ENCODE measurements at places on chromosomes 6 and 20. TPM values are rescaled to one million over a fixed set of nuclear protein-coding genes. Genes with fewer than 3 reads are reported as not detected.

- DNase-seq: no peak
Observed at GRCh38 chr6:35078896-35079295, 62.2 kb downstream of the TCP11 start.

DNA sequence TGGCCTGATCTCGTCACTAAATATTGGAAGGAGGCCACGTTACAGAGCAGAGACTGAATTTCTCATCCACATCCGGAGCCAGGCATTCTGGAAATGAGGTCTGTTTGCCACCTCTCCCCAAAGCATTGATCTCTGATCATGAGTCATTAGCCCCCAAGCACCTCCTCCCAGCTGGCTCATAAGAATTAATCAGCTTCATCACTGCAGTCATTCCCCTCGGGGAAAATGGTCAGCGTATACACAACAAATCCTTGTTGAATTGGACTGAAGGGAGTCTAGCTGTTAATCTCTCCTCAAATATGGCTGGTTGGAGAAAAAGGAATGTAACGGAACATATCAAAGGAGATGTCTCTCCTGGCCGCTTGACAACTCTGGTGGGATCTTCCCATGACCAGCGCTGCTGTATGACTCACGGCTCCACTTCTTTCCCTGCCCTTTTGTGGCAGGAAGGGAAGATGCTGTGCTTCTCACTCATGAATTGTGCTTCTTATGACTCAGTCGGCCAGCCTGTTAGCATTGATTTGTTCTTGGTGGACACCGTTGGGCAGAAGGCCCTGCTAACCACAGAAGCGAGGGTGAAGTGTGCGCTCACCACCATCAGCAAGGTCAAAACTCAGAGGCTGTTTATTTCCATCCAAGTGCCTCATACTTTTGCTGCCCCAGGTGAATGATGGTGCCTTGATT lies 76.7 kb downstream of the RNF182 start:
- no peak for DNase-seq

DNA sequence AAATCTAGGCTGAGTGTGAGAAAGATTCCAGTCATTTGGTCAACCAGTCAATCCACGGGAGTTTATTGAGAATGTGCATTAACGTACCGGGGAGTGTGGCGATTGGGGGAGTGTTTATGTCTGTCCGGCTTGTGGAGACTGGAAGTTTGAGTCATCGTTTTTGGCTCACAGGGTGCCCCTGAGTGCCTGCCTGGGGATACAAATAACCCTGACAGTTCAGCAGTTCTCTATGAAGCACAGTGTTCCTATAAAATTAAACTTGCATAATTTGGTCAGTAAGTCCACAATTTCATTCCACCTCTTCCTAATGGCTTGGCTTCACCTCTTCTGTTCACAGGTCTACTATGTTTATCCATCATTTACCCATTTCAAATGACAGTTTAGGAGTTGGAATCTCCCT lies 72.6 kb upstream of the PLEKHG1 start:
- DNase-seq: no peak

DNA sequence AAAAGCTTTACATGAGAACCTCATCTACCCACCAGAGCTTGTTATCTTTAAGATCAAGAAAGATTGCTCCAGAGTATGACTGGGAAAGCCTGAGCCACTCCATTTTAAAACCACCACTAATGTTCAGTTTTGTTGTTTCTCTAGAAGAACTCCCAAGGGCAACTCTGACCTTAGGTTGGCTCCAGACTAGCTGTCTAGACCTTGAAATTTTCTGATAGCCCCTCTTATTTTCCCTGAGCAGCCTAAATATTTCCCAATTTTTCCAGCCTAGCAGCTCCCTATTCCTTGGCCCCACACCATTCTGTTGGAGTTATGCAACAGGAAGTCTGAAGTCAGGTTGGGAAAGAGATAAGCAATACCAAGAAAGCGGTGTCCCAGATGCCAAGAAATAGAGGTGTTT lies 84.6 kb upstream of the TCF21 start:
- DNase-seq: no peak

DNA sequence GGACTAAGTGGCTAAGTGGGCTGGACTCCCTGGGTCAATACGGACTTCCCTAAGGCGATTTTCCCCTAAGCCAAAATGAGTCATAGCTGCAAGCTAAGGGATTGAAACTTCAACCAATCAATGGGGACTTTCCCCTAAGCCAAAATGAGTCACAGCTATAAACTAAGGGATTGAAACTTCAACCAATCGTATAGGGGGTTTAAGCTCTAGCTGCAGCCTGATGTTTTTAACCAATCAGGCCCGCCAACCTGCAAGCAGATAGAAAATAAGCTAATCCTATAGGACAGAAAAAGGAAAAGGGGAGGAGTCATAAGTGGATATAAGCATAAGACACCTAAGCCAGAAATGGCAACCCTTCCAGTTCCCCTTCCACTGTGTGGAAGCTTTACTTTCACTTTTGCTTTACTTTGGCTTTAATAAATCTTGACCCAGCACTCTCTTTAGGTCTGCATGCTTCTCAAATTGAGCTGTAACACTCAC lies 655.0 kb upstream of the HS3ST5 start:
- DNase-seq: no peak

- DNase-seq: no peak
Observed at GRCh38 chr6:64227863-64228262, 592.3 kb downstream of the PHF3 start.

GRCh38 chr6:89351671-89352277 lies 748 bp downstream of the UBE2J1 start:
- no peak for DNase-seq

GRCh38 chr6:163260111-163260895 lies 154.2 kb upstream of the QKI start:
- no peak for DNase-seq

- DNase-seq: no peak
Observed at GRCh38 chr6:158071121-158072082, 89.7 kb downstream of the SYNJ2 start.

DNA sequence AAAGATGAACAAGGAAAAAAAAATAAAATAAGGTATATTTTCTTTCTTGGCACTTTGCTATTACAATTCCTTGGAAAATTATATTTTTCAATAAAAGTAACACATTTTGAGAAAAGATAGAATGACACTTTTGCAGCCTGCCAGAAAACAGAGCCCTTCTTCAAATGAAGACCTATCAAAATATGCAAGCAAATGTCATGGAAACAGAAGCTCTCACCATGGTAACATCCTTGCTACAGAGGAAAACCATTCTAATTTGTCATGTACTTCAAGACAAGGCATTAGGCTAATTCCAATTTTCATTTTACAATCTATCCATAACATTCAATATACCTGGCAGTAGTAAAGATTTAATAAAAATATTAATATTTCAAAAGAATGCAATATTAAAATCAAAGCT lies 177.9 kb downstream of the RNGTT start:
- DNase-seq: no peak

DNA sequence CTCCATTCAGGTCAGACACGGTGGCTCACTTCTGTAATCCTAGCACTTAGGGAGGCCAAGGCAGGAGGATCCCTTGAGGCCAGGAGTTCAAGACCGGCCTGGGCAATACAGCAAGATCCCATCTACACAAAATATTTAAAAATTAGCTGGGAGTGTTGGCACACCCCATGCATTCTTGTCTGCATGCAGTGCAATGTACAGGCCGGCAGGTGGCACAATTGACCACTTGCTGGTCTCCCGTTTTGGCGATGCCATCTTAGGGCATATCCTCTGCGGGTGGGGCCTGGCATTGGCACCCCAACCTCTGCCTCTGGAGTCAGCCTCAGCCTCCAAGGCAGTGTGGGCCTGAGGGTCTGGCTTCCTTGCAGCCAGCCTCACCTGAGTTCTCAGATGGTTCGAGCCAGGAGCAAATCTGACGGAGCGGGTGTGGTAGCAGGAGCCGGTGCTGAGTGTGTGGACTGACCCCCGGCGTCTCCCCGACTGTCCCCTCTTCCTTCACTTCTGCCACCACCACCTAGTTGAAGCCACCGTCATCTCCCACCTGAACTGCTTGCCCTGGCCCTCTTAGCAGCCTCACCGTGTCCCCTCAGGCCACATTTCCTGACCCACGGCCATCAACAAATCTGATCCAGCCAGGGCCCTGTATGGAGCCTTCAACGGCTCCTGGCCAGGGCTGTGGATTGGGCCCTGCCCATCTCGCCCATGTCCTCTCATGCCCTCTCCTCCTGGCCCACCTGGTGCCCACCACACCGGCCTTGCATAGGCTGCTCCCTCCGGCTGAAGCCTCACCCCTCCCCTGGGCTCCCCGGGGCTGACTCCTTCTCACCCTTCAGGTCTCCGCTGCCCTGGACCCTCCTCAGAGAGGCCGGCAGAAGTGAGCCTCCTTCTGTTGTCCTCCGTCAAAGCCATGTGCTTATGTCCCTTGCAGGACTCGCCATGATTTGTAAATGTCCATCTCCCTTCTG lies 44.0 kb downstream of the EFCAB8 start:
- peak; percentile 78 for DNase-seq

DNA sequence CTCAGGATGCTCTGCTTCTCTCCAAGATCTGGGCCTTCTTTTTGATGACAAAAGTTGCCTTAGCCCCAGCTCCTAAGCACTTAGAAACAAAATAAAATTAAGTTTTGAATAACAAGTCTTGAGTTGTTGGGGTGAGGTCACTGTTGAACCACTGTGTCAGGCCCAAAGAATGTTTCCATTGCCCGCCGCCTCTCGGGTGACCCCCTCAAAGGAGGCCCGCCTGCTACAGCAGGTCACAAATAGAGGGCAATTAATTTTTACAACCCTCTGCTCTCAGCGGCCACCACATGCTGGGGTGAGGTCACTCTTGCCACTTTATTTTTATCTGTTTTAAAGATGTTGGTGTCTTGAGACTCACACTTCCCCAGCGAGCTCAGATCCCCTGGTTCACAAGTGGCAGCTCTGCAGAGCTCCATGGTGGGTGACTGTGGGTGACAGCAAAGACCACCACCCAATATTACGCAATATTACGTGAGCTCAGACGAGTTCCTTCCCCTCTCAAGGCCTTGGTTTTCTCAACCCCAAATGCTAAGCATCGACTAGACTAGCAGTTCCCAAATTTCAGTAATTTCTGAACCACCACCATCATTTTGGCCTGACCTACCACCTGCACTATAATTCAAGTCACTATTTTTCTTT lies 247.7 kb upstream of the PMEPA1 start:
- DNase-seq: no peak

GRCh38 chr6:28982476-28983266 lies 22.4 kb downstream of the ZNF311 start:
- DNase-seq: no peak

GRCh38 chr6:113299531-113299930 lies 557.6 kb upstream of the MARCKS start:
- no peak for DNase-seq

DNA sequence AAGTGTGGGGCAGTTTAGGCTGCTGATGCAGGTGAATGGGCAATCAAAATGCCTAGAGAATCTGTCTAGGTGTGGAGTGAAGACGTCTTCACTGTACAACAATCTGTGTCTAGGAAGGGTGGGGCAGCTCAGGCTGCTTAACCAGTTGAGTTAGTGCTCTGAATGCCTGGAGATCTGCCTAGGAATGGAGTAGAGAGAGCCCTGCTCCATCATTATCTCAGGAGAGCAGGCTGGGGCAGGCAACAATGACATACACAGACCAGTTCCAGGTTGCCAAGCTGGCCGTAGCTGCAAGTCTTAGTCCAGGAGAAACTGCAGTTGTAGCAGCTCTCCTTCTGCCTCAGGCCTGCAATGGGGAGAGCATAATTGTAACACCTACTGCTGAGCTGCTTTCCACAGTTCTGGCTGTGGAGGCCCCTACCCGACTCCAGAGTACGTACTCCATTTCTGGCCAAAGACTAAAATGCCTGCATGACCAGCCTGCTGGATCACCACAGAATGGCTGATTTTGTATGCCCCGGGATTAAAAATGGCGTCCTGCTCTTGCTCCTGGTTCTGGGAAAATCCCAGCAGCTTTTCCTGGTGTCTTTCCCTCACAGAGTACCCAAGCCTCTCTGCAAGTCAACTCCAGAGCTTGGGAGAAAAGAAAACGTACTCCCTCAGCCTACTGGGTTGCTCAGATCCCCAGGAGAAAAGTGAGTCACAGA lies 545.4 kb downstream of the ADGRB3 start:
- DNase-seq: no peak

DNA sequence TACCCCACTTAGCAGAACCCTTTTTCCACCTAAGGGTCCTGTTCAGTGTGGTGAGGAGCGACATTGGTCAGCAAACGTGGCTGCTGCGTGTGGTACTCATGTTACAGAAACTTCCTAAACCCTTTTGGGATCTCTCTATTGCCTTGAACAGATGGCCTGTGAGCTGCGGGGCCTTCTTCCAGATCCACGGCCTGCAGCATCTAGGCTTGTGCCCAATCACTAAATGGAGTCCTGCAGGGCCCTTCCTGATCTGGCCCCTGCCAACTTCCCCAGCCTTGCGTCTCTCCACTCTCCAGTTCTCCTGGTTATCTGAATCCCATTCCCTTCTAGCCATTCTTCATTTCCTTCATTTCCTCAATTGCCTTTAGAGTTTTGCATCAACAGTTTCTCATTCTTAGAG lies 85.6 kb downstream of the PDE7B start:
- DNase-seq: no peak

DNA sequence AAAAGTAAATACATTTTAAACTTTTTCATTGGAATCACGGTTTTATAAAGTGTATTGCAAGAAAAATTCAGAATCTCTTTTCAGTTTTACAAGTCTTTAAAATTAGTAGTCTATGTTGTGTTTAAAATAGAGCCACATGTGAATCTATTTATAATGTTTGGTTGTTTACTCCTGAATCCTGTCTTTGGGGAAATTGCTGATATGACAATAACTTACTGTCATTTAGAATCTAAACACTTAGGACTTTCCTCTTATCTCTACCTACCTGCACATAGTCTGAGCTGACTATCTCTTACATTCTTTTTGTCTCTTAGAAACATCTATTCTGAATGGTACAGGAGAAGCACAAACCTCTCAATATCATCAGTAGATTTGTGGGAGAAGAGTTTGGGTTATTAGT lies 4.1 kb upstream of the SRSF12 start:
- no peak for DNase-seq

The SLCO4A1 gene
- total RNA-seq: 74.7 TPM

The LPA gene
- total RNA-seq: not detected

The ZKSCAN3 gene
- total RNA-seq: 4.1 TPM

The DNAH8 gene
- total RNA-seq: 0.15 TPM

The OLIG3 gene
- total RNA-seq: 0.18 TPM

The SLC35D3 gene
- not detected for total RNA-seq

The NCOA7 gene
- 45.3 TPM for total RNA-seq

The KCNB1 gene
- total RNA-seq: not detected

The MOG gene
- total RNA-seq: not detected

The FAM83D gene
- 23.1 TPM for total RNA-seq

The CST4 gene
- not detected for total RNA-seq

The SULF2 gene
- total RNA-seq: 2.0 TPM

The PRR18 gene
- total RNA-seq: not detected

The AGER gene
- 22.0 TPM for total RNA-seq

The NT5DC1 gene
- total RNA-seq: 43.7 TPM

The SLC17A1 gene
- total RNA-seq: not detected

Measured in activated CD8-positive, alpha-beta memory T cell treated with anti-CD3 and anti-CD28 coated beads, Interleukin-2, amount 10 ng/mL, durations not matched to agents 7 days and 5 days (primary cell).